Pons (tissue), 1 donor: ENCODE measurements at places on chromosomes 6 and 20.
A peak's percentile ranks its signal among the peaks of the same experiment; 100 is the strongest.

DNA sequence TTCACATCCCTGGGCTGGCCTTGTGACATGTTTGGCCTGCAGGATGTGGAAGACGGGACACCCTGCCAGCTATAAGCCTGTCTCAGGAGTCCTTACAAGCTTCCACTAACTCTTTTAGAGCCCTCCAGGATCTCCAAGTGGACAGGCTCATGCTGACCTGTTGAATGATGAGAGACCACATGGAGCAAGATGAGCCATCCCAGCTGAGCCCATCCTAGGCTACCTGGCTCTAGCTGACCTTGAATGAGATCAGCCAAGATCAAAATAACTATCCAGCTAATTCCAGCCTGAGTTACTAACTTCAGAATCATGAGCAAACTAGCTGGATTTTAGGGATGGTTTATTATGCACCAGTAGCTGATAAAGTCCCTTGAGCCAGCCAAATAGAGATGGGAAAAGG lies 169.5 kb downstream of the TFAP2C start:
- DNase-seq: no peak

DNA sequence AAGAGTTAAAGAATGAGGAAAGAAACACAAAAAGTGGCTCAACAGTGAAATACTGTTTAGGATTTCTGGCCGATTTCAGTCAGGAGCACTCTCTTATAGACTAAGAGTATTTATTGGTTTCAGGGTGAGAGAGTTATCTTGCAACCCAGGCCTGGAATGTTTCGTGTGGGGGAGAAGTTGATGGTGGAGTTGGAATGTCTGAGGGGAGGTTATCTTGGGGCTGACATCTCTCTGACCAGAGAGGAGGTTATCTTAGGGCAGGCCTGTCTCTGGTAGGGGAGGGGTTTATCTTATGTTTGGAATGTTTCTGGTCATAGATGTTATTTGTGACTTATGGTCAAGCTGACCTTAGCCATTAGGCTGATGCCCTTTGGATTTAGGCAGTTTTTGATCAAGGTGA lies 80.3 kb downstream of the HTR1B start:
- DNase-seq: no peak

GRCh38 chr6:113625850-113626249 lies 231.3 kb upstream of the MARCKS start:
- no peak for DNase-seq

GRCh38 chr6:43254846-43255245 lies 11.6 kb downstream of the TTBK1 start:
- no peak for DNase-seq

DNA sequence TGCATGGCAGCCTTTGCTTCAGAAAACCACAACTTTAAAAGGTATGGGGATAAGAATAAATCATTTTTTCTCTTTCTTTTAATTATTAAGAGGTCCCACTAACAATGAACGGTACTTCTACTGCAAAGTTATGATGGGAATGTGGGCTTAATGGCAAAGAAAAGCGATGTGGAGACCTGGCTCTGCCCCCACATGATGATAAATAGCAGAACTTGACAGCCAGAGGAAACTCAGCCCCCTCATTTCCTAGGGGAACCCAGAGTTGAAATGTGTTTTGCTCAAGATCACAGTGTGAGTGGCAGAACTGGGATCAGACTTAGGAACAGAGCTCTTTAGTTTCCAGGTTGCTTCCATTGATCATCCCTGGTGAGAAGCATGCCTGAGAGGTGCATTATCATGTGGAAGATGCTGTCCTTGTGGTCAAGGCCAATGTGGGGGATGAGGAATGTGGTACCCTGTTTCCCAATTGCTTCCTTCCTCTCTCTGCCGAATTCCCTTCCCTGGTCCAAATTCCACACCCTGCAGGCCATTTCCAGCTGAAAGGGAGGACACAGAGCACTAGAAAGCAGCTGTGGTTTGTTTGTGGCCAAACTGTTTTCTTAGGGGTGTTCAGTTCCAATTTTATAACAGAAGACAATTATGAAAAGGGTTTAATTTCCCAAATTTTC lies 66.0 kb downstream of the BACH2 start:
- DNase-seq: no peak

DNA sequence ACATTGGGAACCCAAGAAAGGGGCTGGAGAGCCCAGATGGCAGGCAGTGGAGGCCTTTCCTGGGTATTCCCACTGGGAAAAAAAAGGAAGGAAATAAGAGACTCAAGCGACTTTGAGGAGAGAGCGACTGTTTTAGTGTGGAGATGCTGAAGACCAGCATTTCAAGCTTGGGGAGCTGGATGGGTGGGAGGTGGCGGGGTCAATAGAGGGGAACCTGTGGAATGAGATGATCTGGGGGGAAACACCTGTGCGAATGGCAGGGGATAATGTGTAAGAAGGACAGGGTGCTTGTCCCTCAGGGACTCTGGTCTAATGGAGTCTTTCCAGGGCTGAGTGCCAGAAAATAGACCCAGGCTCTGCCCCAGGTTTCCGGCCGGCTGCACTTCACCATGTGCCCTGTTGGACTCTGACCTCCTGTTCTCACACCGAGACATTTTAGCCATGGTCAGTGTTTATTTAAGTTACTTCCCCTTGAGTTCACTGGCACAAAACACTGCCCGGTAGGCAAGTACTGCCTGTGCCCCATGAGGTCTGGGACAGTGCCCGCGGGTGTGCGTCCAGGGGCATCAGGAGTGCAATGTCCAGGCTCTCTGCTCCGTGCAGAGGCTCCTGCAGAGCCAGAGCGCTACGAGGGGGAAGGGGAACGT lies 50.4 kb upstream of the NKX2-2 start:
- peak; percentile 20 for DNase-seq

DNA sequence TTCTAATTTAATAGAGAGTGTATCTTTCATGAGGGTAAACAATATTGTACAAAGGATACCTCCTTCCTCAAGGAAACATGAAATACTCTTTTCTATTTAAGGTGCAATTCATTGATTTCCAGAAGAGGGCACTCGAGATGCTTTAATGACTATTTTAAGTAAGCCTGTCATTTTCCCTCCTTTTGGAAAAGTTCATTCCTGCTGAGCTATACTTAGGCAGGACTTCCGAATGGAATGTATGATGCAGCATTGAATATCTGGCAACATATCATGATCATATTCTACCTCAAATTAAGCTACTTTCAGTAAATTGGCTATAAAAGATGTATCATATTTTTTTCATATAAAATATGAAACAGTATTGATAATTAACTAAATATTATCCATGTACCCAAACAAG lies 5.0 kb downstream of the DST start:
- peak; percentile 85 for DNase-seq

DNA sequence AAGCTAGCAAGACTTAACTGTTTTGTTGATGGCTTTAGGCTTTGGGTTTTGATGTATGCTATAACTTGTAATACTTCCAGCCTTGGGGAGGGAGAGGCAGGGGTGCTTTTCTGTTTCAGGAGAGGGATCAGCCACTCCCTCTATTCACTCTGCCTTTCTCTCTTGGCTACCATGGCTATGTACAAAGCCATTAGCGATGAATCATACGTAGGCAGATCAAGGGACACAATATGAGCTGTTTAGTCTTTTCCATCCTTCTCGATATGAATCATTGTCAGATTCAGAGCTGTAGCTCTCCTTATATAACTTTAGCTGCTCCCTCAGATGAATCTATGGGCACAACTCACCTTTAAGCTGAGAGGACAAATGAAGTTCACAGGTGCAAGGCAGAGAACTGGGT lies 230.6 kb downstream of the TSHZ2 start:
- DNase-seq: no peak

DNA sequence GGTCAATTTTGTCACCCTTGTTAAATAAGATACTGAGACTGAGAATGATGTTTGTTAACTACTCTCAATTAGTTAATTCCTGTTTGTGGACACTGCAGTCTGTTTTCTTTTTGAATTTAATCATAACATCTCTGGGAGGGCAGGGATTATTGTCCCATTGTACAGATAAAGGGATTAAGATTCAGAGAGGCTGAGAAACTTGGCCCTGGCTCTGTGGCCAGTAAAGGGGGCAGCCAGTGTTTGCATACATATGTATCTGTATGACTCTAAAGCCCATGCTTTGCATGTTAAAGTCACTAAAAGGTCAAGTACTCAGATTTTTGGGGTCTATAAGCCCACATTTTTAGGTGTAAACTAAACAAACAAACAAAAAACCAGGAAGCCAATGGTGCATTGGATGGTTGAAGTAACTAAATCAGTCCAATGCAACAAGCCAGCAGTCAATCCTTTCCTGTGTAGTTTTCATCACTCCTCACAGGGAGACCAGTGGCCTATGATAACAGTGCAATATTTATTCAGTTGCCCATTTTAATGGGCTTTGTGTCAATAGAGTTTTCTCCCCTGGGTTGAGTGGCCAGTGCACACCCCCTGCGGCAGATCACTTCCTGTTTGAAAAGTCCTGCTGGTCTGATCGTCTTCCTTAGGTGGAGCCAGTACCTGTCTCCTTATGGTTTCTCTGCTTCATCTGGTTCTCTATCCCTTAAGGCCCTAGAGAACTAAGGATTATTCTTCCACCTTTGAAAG lies 106.7 kb downstream of the SLX4IP start:
- DNase-seq: no peak

DNA sequence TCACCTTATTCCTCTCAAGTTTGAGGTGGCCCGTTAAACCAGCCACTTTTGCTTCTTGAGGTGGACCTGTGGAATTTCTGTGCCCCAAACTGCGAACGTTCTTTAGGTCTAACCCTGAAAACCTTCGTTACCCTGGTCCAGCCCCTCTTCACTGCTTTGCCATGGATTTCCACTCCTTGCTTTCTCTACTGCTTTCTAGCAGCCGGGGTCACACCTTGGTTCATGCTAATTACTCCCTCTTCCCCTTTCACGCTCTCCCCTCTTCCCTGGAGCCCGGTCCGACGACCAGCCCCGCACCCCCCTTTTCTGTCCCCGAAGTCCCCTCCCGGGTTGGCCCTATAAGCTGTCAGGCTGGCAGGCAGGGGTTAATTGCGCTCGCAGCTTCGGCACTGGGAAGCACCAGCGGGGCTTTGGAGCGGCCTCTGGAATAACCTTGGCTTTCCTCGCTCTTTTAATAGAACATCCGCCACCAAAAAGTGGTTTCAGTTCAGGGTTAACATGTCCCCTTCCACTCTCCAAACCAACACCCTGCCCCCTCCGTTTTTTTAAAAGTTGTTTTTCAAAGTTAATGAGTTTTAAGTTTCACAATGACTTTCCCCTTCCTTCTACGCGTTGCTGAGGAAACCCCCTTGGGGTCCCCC lies 1.4 kb upstream of the HIVEP1 start:
- peak; percentile 81 for DNase-seq

DNA sequence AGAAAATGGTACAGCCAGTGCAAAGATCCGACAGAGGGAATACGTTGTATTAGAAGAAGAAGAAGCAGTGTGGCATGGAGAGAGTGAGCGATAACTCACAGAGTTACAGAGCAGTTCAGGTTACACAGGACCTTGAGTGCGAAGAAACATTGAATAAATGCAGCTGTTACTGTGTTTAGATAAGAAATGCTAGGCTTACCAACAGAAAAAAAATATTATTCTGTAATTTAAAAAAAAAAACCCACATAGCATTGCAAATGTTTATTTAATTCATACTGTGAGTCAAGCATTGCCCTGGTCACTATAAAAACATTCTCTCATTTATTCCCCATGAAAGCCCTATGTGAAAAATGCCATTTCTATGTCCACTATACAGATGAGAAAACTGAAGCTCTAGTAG lies 373.4 kb upstream of the EPHA7 start:
- DNase-seq: no peak

- no peak for DNase-seq
Observed at GRCh38 chr6:35195120-35195780, 18.5 kb upstream of the SCUBE3 start.

- DNase-seq: peak; percentile 71
Observed at GRCh38 chr6:13256266-13257001, 71.9 kb downstream of the TBC1D7 start.
